ENCODE measurements at places on chromosomes 5 and 9.

DNA sequence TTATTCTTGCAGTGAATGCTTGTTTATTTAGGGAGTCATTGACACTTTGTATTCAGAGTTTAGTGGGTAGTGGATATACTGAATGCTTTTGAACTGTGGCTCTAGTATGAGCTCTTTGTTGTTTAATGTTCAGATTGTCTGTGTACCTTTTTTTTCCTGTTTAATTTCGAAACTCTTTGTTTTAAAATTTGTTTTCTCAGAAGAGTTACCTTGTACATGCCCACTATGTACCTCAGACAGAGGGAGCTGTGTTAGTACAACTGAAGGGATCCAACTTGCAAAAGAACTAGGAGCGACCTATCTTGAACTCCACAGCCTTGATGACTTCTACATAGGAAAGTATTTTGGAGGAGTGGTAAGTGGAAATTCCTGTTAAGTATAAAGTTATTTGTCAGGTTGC is 17.0 kb downstream of the RHOBTB3 start:
- no peak for DNase-seq

- no peak for DNase-seq
These were observed 55.9 kb downstream of the RASGEF1C start for GRCh38 chr5:180153099-180153498.

- no peak for DNase-seq
These were observed 7.5 kb upstream of the ERAP2 start for GRCh38 chr5:96868603-96869371.

- no peak for DNase-seq
These were observed 39.7 kb downstream of the NFX1 start for GRCh38 chr9:33329979-33330378.

GRCh38 chr9:132885720-132886333 is 7.1 kb downstream of the SPACA9 start:
- no peak for DNase-seq

- DNase-seq: no peak
These were observed 4.0 kb downstream of the SRP19 start for GRCh38 chr5:112865128-112865527.

DNA sequence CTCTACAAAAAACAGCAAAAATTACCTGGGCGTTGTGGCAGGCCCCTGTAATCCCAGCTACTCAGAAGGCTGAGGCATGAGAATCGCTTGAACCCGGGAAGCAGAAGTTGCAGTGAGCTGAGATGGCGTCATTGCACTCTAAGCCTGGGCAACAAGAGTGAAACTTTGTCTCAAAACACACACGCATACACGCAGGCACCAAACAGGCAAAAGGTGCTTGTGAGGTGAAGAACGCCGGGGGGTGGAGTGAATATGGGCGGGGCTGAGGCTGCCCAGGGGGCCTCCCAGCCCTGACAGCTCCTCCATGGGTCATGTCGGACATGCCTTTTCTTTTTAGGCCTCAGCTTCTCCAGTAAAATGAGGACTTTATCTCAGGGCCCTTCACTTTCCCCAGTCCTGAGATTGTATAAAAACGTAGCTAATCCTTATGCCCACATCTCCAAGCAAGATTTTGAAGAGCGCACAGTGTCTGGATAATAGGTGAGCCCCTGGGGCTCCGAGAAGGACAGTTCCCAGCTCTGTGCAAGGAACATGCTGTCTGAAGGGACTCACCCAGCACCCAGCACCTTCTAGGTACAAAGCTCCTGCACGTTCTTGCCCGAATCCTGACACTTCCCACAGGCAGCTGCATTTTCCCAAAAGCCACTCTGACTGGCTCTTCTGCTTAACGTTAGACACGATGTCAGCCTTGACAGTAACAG is 168.3 kb downstream of the COL23A1 start:
- no peak for DNase-seq

DNA sequence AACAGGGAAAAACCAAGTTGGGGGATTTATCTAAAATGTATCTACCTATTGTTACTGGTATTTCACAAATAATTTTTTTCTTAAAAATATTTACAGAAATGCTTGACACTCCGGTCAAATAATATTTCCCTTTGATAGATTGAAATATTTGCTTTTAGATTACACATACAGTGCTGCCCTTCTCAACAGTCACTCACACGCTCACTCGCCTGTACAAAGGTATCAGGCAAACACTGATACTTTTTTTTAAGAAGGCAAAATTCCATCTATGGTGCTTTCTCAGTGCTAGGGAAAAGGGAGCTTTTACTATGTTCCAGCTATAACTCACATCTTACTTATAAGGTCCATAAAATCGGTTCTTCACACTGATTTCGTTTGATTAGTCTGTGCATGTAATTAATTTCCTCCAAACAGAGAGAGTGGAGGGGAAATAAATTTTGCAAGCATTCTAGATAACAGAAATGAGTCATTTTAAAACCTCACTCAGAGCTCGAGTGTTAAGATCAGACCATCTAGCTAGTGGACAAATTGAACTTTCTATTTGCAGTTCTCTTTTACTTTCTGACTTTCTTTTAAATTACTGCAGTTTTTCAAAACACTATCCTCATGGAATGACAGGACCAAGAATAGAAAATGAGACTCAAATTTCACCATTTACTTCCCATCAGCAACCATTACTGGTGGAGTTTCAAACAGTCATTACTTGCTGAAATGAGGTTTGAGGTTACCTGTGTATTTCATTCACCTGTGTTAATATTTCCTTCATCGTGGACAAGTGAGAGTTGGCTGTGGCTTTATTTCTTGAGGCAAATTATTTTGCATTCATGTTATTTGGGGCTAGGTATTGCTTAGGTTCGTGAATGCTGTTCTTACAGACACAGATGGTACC is 273.2 kb downstream of the RAB3C start:
- DNase-seq: no peak

DNA sequence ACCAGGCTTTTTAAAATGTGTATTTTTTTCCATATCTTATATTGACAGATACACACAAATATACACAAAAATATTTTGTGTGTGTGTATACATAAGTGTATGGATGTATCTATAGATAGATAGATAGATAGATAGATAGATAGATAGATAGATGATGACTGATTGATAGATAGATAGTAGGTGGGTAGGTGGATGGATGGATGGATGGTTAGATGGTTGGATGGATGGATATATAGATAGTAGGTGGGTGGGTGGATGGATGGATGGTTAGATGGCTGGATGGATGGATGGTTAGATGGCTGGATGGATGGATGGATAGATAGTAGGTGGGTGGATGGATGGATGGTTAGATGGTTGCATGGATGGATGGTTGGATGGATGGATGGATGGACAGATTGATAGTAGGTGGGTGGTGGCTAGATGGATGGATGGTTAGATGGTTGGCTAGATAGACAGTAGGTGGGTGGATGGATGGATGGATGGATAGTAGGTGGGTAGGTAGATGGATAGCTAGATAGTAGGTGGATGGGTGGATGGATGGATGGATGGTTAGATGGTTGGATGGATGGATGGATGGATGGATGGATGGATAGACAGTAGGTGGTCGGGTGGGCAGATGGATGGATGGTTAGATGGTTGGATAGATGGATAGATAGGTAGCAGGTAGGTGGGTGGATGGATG is 156.2 kb downstream of the NR3C1 start:
- no peak for DNase-seq

Data from activated naive CD8-positive, alpha-beta T cell treated with anti-CD3 and anti-CD28 coated beads, Interleukin-2, amount 50 U/mL, for 24 hours (primary cell).